Stimulated activated CD8-positive, alpha-beta memory T cell treated with anti-CD3 and anti-CD28 coated beads, Interleukin-7, amount 100 ng/mL, for 4 hours (primary cell): ENCODE measurements at places on chromosomes 16 and 17.

GRCh38 chr17:4186357-4186881, 43.4 kb downstream of the CYB5D2 start:
- DNase-seq = no peak

DNA sequence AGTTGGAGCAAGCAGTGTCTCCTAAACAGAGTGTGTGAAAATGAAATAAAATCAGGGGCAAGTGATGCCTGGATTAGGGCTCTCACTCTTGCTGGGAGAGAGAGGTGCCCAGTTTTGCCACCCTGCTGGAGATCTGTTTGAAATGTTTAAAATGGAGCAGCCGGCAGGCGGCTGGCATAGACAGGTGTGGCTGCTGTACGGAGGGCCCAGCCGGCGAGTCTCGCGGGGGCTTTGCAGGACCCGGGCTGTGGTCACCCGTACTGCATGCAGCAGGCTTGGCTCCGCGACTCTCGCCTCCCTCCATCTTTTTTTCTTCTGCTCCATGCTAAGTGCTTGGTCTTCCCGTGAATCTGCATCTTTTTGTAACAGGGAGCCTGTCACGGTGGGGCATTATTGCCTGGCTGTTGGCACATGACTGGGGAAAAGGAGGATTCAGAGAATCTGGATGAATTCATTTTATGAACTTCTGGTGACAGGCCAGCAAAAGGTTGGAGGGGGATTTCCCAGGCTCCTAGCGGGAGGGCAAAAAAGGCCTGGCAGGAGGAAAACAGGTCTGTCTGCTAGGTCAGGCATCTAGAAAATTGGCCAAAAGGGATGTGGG, 1.8 kb downstream of the ZNRF1 start:
- no peak for DNase-seq

DNA sequence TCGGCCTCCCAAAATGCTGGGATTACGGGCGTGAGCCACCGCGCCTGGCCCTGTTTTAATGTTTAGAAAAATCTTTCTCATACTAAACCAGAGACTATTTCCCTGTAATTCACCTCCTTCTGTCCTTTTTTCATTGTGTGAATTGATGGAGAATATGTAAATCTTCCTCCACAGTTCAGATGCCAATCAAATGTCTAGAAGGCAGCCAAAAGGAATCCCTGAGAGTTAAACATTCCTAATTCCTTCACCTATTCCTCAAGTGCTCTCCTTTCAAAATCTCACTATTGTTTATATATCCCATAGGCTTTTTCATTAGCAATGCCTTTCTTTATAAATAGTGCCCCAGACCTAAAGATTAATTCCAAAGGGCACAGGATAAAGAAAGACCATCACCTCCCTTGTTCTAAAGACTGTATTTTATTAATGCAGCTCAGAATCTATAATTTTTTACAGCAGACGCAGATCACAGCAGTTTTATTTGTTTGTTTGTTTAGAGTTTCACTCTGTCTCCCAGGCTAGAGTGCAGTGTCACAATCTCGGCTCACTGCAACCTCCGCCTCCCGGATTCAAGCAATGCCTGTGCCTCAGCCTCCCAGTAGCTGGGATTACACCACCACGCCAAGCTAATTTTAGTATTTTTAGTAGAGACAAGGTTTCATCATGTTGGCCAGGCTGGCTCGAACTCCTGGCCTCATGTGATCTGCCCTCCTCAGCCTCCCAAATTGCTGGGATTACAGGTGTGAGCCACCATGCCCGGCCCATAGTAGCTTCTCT, 30.5 kb downstream of the COPZ2 start:
- no peak for DNase-seq

DNA sequence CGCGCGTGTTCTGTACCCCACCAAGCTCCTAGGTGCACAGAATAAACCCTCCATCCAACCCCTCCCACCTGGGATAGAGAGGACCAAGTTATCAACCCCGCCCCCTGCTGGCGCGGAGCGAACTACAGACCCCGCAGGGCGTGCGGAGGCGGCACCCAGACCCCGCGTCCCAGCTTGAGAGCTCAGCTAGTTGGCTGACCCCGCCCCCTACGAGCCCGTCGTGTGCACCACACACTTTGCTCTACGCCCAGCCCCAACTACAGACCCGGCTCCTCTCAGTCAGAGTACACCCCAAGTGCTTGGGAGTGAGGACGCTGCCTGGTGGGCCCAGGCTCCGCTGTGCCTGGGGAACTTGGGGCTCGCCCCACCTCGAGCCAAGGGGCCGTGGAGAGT, 1.5 kb downstream of the GRIN2A start:
- no peak for DNase-seq

DNA sequence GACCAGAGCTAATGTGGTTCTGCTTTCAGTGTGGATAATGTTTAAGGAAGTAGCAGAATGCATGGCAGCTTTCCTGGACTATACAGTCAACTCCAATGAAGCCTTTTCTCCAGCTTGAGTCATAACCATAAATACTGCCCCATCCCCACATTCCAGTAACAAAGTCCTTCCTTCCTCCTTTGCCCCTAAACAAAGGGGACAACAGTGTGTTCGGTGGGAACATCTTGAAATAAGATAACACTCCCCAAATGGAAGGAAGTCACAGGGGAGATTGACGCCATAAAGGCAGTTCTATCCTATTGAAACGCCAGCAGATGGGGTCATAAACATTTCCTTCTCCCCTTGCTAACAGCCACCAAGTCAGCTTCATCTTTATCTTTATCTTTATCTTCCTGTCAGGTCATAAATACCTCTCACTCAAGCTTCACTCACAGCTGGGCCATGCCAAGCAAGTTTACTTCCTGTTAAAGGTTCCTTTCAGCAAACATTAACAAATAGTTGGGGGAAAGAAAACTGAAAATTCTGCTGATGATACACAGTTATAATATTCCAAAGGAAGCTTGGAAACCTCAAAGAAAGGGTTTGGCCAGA, 136.7 kb downstream of the SNX11 start:
- no peak for DNase-seq

DNA sequence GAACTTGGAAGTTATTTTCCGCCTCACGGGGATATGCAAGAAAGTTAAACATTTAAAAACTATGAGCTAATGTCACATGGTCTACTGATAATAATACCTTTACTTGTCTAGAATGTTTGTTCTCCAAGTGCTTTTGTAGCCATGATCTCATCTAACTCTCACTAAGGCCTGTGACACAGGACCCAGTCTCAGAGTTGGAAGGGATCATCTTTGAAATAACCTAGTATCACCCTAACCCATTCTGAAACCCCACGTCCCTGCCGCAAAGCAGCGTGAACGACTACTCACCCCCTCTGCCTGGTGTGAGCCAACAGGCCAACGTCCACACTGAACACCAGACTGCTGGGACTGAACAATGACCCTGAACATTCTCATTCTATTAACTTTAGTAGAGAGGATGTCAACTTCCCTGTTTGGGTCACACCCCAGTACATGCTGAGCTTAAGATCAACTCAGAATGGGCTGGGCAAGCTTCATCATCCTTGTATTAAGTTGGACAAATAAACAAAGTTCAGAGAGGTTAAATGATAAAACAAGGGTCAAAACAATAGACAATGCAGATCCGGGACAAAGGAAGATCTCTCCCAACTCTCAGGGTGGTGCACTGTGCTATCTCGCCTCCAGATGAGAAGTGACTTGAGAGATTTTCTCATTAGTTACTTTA, 54.8 kb upstream of the BCAR1 start:
- DNase-seq = no peak
